Fibroblast of skin of right quadriceps (primary cell): ENCODE measurements at places on chromosomes 13 and 19.

DNA sequence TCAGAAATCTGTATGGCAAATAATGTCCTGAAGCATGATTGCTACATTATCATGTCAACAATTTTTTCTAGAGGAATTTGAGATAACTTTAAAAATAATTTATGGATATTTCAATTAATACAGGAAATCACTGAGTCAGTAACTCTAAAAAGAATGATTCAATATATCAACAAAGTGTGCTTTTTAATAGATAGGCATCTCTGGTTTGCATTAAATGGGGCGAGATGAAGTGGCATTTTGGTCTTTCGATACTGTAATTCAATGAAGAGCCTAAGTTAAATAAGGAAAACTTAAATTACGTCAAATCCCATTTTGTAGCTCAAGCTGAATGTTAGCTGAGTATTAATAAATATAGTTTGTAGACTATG, 342.8 kb downstream of the DACH1 start:
- peak; percentile 5 for DNase-seq

GRCh38 chr13:52949742-52950141, 78.9 kb upstream of the OLFM4 start:
- DNase-seq: no peak

DNA sequence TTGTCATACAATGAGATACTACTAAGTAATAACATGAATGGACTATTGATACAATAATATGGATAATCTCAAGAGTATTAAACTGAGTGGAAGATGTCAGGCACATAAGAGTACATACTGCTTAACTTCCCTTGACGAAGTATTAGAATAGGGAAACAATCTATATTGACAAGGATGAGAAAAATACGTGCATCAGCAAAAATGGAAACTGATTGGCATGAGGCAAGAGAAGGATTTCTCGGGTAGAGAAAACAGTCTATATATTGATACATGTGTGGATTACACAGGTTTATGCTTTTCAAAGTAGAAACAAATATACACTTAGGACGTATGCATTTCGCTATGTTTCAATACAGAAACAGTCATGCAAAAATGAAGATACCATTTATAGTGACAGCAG, 57.4 kb downstream of the PRR20E start:
- DNase-seq: no peak

DNA sequence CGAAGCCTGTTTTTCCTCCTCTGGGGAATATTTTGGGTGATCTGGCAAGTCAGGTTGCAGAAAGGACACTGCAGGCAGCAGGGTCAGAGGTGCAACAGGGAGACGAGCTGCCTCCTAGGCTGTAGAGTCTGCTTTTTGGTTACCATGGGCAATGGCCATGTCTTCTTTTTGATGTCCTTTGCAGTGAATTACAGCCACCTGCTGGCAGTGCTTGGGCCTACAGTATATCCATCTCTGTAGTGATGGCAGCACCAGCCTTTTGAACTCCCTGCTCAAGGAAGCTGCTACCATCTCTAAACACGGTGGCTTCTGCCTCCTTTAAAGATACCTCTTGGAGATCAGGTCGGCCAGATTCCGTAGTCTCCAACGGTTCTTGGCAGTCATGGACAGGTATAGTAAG, 73.9 kb downstream of the WTIP start:
- DNase-seq: no peak

DNA sequence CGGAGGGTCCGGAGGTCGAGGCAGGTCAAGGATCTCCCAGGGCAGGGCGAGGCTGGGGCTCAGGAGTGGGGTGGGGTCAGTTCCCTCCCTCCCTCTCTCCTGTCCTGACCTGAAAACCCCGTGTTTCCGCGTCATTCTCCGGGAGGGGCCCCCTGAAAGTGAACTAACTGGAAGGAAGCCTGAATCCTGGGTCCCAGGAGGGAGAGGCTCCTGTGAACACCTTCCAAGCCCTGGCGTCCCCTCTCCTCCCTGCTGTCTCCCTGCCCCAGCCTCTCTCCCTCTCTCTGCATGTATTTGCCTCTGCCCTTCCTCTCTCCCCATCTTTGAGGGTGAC, 741 bp upstream of the CADM4 start:
- no peak for DNase-seq

DNA sequence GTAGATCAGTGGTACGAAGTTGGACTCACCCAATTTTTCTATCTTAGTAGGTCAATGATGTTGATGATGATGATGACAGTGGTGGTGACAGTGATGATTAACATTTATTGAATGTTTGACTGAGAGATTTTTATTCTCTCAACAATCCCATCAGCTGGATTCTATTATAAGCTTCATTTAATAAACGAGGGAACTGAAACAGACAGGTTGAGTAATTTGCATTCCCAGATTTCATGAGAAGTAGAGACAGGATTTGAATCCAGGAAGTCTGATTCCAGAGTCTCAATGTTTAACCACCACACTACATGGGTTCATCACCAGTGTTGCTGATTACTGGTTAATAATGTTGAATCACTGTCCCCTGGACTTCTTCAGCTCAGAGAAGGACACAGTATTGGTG, 168.9 kb downstream of the FLT1 start:
- DNase-seq: peak; percentile 50

- peak; percentile 85 for DNase-seq
Measured at GRCh38 chr19:34475026-34475974, 6.3 kb upstream of the WTIP start.

- no peak for DNase-seq
Measured at GRCh38 chr19:34577531-34578101, 96.1 kb downstream of the WTIP start.

DNA sequence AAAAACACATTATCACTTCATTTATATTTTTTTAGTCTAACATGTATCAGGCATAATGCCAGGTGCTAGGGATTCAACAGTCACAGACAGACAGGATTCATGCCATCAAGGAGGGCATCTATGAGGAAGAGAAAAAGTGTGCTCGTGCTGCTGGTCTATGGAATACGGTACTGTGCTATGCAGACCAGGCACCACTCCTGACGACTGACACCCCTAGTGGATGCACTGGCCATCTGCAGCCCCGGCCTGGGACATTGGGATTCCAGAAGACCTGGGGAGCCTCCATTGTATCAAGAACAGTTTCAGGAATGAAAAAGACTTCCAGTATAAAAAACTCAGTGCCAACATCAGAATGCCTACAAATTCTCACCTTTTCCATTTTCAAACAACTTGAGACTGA, 94.0 kb downstream of the KLF12 start:
- no peak for DNase-seq

GRCh38 chr19:1261798-1262622, 7.1 kb upstream of the CIRBP start:
- DNase-seq: no peak

GRCh38 chr13:72427757-72428528, 299.5 kb downstream of the MZT1 start:
- DNase-seq: no peak
